GM23338 (cell line): ENCODE measurements at places on chromosomes 11 and 22. TPM values are rescaled to one million over a fixed set of nuclear protein-coding genes. Genes with fewer than 3 reads are reported as not detected.

The OR2AG2 gene
- 0.31 and 0.45 TPM in 2 replicates for total RNA-seq

The AQP11 gene
- 1.7 and 1.8 TPM in 2 replicates for total RNA-seq

The IFITM1 gene
- 396 and 409 TPM in 2 replicates for total RNA-seq

DNA sequence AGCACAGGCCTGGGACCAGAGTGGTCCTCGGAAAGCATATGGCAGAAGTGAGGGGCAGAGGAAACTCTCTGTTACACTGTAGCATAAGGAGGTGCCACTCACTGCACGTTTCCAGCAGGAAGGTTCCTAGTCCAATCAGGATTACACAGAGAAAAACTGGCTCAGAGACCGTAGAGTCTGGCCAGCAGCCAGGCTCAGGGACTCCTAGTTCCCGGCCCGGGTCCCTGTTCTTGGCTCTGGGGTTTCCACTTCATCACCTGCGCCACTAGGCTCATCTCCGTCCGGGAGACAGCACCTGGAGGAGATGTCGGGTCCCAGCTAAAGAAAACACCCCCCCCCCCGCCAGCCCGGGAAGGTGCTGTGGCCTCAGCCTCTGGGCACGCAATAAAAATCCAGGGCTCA lies 1.1 kb downstream of the TTLL12 start:
- H3K4me1 ChIP-seq = peaks cover 4% of the 10 kb centered on the region; the same call in 1 of the 2 replicates
- H3K27ac ChIP-seq = no peak overlapping the region
- peak overlapping the region; percentile 93 for H3K4me3 ChIP-seq
- DNase-seq = peak; percentile 43
- H3K36me3 ChIP-seq = no peaks in the 10 kb centered on the region

DNA sequence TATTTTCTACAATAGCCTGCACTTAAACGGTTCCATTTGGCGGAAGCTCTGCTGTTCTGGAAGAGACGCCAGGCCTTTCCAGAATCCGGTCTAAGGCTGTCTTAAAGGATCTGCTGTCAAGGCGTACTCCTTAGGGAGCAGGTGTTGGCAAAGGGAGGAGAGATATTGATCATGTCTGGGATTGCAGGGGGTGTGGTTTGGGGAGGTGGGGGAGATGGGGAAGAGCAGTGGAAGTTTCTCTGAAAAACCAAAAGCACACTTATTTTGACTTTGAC lies 22.5 kb upstream of the WNT11 start:
- DNase-seq = no peak
- H3K27ac ChIP-seq = no peak overlapping the region
- no peak overlapping the region for H3K4me3 ChIP-seq
- no peaks in the 10 kb centered on the region for H3K36me3 ChIP-seq
- H3K27me3 ChIP-seq = no peaks in the 10 kb centered on the region
